Sigmoid colon (tissue), 7 donors: ENCODE measurements at places on chromosomes 6 and 20. TPM values are rescaled to one million over a fixed set of nuclear protein-coding genes. Genes with fewer than 3 reads are reported as not detected.

DNA sequence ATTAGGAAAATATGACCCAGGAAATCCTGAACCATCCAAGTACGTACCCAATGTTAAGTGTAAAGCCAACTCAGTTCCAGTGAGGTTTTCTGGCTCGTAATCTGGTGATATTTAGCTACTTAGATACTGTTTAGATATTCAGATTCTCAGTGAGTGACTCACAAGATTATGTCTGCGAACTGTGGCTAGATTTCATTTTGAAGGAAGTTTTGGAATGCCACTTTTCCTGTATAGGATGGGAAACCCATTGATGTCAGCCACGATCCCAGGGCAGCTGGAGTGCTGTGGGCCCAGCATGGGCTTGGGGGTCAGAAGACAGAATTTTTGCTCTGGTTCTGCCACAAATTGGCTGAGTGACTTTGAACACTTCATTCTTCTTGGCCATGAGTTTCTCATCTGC is 76.3 kb downstream of the TMEM170B start:
- no peak for DNase-seq

DNA sequence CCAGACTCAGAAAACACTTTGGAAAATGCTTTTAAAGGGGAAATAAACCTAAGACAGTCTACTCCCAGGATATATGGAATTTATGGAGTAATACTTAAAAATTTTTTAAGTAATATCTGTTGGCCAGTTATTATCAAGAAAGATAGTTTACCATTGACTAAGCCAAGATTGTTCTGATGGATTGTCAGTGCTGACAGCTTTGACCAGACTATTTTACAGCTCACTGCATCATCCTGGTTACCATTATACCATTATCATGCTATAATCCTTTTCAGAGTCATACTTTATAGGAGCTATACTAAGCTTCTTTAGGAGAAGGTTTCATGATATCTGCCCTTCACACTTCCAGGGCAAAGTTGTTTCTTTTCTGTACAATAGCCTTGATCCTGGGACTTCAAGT is 16.5 kb downstream of the GTF2H5 start:
- DNase-seq, result no peak

GRCh38 chr6:24584382-24584720 is 61.6 kb downstream of the KIAA0319 start:
- DNase-seq, result no peak

Gene NKX2-4
- not detected for polyA plus RNA-seq
